ENCODE measurements at places on chromosomes 2 and 18.

- no peak for DNase-seq
Measured at GRCh38 chr2:240957656-240958365, 40.6 kb upstream of the SNED1 start.

GRCh38 chr18:70442933-70443332 is 154.1 kb downstream of the SOCS6 start:
- DNase-seq: peak; percentile 16

- peak; percentile 35 for DNase-seq
Measured at GRCh38 chr2:231640641-231641111, 48.0 kb downstream of the TEX44 start.

- no peak for DNase-seq
Measured at GRCh38 chr2:60505240-60505879, 48.1 kb downstream of the BCL11A start.

DNA sequence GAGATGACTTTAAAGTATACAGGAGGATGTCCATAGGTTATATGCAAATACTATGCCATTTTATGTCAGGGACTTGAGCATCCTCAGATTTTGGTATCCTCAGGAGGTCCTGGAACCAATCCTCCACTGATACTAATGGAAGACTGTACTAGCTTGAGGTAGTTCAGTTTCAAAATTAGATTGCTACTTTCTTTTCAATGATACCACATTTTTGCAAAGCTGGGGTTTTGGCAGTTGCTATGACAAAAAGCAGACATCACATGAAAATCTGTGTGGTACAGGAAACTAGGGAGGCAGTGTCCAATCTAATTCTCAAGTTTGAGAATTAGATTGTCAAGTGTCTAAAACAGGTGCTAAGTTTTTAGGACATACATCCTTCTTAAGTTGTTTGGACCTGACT is 14.2 kb downstream of the EHBP1 start:
- DNase-seq: no peak

GRCh38 chr2:152755029-152755428 is 36.6 kb downstream of the ARL6IP6 start:
- DNase-seq: peak; percentile 6

GRCh38 chr18:59733421-59733820 is 36.2 kb upstream of the CCBE1 start:
- peak; percentile 64 for DNase-seq

DNA sequence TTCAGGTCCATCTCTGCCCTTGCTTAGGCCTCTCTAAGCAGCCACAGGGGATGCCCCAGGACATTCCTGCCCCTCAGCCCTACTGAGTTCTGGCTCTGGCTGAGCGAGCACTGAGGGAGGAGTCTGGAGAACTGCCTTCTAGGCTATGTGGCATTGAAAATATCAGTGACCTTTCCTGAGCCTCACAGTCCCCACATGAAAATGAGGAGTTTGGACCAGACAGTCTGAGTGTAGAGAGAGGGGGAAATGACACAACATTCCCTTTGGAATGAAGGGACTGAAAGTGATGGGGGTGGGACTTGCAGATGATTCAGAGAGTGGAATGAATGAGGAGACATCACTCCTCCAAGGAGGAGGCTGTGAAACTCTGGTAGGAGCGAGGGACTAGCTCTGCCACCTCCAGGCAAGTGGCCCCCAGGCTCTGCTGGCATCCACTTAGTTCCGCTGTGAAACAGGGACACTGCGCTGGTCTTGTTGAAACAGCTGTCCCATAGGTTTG is 8.0 kb downstream of the TNS1 start:
- DNase-seq: peak; percentile 70

GRCh38 chr18:36155851-36156757 is 26.4 kb downstream of the ELP2 start:
- DNase-seq: peak; percentile 78

GRCh38 chr2:157364257-157364974 is 38.8 kb upstream of the ERMN start:
- no peak for DNase-seq

DNA sequence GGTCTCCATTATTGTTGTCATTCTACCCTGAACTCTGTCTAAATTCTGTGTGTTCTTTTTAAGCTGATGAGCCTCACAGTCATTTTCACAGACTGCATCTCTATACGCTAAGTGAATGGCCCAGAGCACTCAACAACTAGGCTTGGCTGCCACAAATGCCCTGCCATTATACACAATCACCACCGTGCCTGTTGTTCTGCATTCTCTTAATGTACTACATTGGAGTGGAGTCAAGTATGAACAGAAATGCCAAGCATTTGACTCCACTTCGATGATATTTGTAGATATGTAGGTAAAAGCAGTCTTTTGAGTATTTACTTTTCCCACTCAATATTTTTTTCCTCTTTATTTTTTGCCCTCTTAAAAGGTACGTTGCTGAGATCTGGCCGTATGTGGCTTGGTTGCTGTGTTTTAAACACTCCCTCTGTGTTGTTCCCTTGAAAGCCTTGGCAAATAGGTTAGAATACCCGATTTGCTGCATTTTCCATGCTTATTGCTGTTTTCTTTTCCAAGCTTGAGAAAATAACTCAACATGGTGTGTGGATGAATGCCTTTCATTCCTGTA is 36.2 kb upstream of the TMEFF2 start:
- no peak for DNase-seq

- no peak for DNase-seq
Measured at GRCh38 chr2:179764710-179765109, 96.7 kb downstream of the ZNF385B start.

DNA sequence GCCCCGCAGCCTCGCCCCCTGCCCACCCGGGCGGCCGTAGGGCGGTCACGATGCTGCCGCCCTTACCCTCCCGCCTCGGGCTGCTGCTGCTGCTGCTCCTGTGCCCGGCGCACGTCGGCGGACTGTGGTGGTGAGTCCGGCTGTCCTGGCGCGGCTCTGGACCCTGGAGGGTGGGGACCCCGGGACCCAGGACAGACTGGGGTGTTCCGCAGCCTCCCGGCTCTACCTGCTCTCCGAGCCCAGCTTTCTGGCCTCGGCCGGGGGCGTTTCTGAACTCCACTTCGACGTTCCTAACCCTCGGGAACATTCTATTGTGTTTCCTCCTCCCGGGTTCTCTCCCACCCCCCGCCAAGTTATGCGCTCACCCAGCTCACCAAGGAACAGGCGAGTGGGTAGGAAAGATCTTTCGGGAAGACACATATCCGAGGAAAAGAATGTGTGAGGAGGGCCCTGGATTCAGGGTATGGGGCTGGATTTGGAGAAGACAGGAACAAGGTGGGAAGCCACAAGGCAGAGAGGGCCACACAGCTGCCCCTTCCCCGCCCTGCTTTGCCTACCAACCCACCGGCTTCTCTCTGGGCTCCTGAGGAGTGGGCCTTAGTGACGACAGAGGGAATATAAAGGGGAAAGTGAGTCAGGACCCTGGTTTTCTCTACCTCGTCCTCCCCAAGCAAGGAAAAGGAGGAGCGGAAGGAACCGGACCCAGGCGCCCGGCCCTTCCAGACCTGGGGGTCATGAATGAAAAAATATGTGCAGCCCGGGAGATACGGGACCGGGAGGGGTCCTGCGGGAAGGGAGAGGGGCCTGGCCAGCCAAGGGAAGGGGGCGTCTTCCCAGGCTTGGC is 605 bp downstream of the WNT6 start:
- no peak for DNase-seq

- DNase-seq: no peak
Measured at GRCh38 chr18:79681484-79682387, 2.1 kb downstream of the CTDP1 start.

GRCh38 chr2:240215676-240216051 is 75.2 kb upstream of the OTOS start:
- DNase-seq: no peak
